PC-3 (cell line): ENCODE measurements at places on chromosomes 16 and 17. TPM values are rescaled to one million over a fixed set of nuclear protein-coding genes. Genes with fewer than 3 reads are reported as not detected.

The AOC2 gene
- 0.63 and 1.4 TPM in 2 replicates for total RNA-seq

The SLC35G6 gene
- total RNA-seq, result not detected in 2 replicates

The ORC6 gene
- total RNA-seq, result 27.7 and 29.9 TPM in 2 replicates

The CYBC1 gene
- 63.6 and 77.2 TPM in 2 replicates for total RNA-seq

The CLEC3A gene
- not detected in 2 replicates for total RNA-seq

The ELMO3 gene
- 1.6 and 2.2 TPM in 2 replicates for total RNA-seq

The TBX6 gene
- total RNA-seq, result 0.86 and 1.1 TPM in 2 replicates
